Hippocampal formation (tissue), 2 donors: ENCODE measurements at places on chromosomes 7 and 10.

GRCh38 chr10:43214071-43214955 lies 52.6 kb downstream of the RASGEF1A start:
- no peak for DNase-seq

DNA sequence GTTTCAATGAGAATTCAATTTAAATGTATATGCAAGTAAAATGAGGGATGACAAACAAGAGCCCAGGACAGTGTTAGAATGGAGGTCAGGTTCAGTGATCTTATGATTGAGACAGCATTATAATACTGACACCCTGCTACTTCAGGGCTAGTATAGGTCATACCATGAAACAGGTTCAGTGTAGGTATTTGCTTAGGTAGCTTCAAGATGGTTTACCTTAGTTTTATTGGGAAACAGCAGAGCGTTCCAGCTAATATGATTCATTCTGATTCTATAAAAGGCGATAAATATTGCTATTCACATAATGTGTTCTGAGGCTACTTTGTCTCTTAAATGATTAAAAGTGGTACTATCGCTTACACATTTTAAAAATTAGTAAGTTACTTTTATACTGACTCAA lies 203.3 kb downstream of the PPP1R9A start:
- DNase-seq = no peak

- DNase-seq = no peak
Observed at GRCh38 chr10:112389271-112389822, 15.4 kb downstream of the ACSL5 start.

DNA sequence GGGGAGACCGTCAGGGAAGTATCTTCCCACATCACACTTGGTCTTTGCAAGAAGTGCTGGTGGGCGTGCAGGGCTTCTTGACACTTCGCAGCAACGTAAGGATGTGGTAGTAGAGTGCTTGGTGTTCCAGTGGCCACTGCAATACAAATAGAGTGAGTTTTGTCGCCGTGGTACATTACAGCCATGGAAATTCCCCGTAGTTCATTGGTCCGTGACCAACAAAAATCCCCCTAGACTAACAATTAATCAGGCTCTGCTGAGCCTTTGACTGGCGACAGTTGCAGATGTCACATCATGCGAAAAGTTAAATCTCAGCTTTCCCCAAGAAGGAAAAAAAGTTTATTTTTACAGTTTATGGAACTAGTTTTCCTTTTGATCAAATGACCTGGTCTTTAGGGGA lies 134.7 kb downstream of the MGMT start:
- DNase-seq = no peak

GRCh38 chr7:131688738-131689661 lies 132.6 kb upstream of the PODXL start:
- DNase-seq = peak; percentile 9

DNA sequence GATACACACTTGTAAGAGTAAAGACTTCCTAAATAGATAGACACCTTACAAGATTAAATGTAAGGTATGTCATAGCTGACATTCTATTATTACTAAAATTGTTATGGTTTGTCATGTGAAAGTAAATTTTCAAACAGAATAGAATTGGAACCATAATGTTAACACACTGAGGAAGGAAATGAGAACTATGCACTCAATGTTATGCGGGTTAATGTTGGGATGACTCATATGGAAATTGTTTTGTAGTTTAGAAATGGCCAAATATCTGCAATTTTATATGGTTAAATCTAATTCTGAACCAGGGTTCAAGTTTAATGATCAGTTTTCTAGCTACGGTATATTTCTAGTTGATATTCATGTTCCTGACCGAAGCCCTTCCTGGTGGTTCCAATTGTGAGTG lies 214.2 kb upstream of the ADO start:
- no peak for DNase-seq

DNA sequence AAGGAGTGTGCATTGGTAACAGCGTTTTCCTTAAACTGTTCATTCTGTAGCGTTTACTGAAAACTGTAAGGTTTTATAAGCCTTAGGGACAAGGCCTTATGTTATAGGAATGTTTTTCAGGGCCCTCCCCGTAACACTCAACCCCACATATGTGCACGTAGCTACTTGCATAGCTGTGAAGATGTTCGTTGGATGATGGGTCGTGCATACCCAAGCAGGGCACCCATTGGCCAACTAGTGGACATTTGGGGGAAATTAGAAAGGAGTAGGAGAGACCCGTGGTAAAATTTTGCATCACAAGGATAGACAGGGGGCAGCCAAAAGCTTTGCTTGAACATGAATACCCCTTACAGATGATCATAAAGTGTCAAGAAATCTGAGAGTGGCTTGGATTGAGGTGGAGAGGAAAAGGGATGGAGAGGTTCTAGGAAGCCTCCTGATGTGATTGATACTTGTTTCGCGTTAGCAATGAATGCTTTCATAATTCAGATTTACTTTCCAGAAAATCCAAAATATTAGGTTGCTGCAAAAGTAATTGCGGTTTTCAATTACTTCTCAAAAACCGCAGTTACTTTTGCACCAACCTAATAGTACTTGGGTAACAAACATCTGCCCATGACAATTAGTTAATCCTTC lies 878 bp downstream of the SEC61A2 start:
- peak; percentile 8 for DNase-seq

GRCh38 chr7:77587272-77587671 lies 50.2 kb downstream of the PTPN12 start:
- DNase-seq = no peak

DNA sequence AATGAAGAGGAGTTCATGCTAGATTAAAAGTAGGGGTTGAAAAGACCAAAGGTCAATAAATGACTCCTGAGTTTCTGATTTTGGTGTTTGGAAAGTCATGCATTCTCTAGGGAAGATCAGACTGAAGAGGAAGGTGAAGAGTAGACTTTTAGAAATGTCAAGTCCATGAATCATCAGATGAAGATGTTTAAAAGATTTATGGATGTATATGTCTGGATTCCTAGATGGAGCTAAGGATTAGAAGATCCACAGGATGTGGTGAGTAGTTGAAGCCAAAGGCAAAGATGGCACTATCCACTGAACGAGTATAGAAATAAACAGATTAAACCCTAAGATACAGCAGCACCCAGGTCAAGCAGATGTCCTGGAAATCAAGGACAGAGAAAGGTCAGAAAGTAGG lies 298.5 kb downstream of the GPAM start:
- DNase-seq = no peak

DNA sequence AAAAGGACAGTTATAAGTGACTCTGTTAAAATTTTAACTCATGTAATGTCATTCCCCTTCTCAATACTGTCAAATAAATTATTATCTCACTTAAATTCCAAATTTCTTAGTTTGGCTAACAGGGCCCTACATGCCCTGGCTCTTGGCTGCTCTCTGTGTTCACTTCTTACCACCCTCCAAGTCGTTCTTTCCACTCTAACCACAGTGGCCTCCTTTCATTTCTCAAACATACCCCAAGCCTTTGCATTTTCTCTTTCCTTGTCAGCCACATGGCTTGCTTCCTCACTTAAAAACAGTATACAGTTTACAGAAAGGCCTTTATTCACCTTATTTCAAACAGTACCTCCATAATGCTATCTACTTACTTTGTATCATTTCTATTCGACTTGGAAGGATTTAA lies 737.1 kb upstream of the ZWINT start:
- no peak for DNase-seq

GRCh38 chr7:26497801-26498596 lies 206.3 kb downstream of the SNX10 start:
- no peak for DNase-seq

- no peak for DNase-seq
Observed at GRCh38 chr10:118444069-118444468, 101.9 kb upstream of the FAM204A start.

DNA sequence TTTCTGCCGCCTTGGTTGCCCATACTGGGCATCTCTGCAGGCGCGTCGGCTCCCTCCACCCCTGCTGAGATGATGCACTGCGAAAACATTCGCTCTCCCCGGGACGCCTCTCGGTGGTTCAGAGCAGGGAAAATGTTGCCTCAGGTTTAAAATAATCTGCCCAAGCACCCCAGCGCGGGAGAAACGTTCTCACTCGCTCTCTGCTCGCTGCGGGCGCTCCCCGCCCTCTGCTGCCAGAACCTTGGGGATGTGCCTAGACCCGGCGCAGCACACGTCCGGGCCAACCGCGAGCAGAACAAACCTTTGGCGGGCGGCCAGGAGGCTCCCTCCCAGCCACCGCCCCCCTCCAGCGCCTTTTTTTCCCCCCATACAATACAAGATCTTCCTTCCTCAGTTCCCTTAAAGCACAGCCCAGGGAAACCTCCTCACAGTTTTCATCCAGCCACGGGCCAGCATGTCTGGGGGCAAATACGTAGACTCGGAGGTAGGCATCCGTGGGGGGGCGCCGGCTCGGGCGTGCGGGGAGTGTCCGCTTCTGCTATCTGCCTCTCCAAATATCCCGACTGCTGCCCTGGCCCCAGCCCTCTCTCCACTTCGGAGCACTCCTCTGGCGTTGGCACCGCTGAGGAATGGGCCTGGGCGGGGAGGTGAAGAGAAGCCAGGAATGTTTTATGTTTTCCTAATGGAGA lies at the start of gene CAV1:
CAV1 (plus strand) TSS at position 428 of the 689 bp plus-strand sequence; CDS start at position 455, 27 bp downstream.
- no peak for DNase-seq

- DNase-seq = peak; percentile 91
Observed at GRCh38 chr10:109883859-109884771, 39.2 kb downstream of the XPNPEP1 start.
